ENCODE measurements at places on chromosomes 16 and 17. TPM values are rescaled to one million over a fixed set of nuclear protein-coding genes. Genes with fewer than 3 reads are reported as not detected.

The KRTAP17-1 gene
- not detected for total RNA-seq

GRCh38 chr16:66713076-66713475 lies 16.5 kb upstream of the CMTM4 start:
- H3K27me3 ChIP-seq, result no peaks in the 10 kb centered on the region
- peaks cover 4% of the 10 kb centered on the region for H3K4me1 ChIP-seq
- no peak overlapping the region for H3K27ac ChIP-seq
- H3K36me3 ChIP-seq, result no peaks in the 10 kb centered on the region
- no peak for DNase-seq

GRCh38 chr17:6704470-6705052 lies 8.6 kb downstream of the SLC13A5 start:
- H3K27me3 ChIP-seq, result no peaks in the 10 kb centered on the region
- no peak for DNase-seq
- H3K27ac ChIP-seq, result no peak overlapping the region
- H3K36me3 ChIP-seq, result no peaks in the 10 kb centered on the region

DNA sequence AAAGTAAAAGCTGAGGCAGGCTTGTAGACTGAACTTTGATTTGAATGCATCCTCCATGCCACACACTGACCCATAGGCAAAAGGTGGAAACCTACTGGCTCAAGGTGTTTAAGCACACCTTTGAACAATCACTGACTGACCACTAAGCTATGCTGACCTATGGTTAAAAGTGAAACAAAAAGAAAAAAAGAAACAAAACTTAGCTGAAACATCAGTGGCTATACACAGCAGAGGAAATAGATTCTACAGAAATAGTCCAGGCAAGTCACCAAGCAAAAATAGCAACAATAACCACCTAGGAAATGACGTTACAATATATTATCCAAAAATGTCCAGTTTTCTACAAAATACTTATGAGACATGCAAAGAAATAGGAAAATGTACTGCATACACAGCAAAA lies 60.2 kb downstream of the RPGRIP1L start:
- no peaks in the 10 kb centered on the region for H3K36me3 ChIP-seq
- H3K27ac ChIP-seq, result no peak overlapping the region
- no peaks in the 10 kb centered on the region for H3K4me1 ChIP-seq
- no peak for DNase-seq
- H3K4me3 ChIP-seq, result no peak overlapping the region
- no peaks in the 10 kb centered on the region for H3K27me3 ChIP-seq

- DNase-seq, result no peak
- H3K4me3 ChIP-seq, result no peak overlapping the region
- peaks cover 17% of the 10 kb centered on the region for H3K27me3 ChIP-seq
- H3K27ac ChIP-seq, result no peak overlapping the region
- no peaks in the 10 kb centered on the region for H3K36me3 ChIP-seq
- H3K4me1 ChIP-seq, result peaks cover 3% of the 10 kb centered on the region
These were observed 111.8 kb downstream of the IRX3 start for GRCh38 chr16:54174750-54175149.

The GFAP gene
- 7.3 TPM for total RNA-seq

- H3K4me3 ChIP-seq, result no peak overlapping the region
- H3K27ac ChIP-seq, result peak overlapping the region; percentile 83
- no peaks in the 10 kb centered on the region for H3K27me3 ChIP-seq
These were observed 6.6 kb downstream of the PLEKHH3 start for GRCh38 chr17:42669977-42670788.

DNA sequence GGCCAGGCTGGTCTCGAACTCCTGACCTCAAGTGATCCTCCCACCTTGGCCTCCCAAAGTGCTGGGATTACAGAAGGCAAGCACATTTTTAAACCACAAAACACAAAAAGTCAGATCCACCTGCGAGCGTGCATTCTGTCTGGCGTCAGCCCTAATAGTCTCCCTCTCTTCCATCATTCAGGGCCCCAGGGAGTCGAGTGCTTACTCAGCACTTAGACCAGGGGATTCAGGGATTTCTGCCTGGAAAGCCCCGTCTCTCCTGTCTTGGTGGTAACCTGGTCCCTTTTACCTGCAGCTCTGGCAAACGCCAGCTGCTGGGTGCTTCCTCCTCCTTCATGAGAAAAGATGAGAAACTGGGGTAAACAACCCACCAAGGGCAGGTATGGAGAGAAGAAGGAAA lies 443.1 kb downstream of the SOX9 start:
- no peak overlapping the region for H3K27ac ChIP-seq
- H3K27me3 ChIP-seq, result peaks cover under 1% of the 10 kb centered on the region
- H3K4me1 ChIP-seq, result no peaks in the 10 kb centered on the region

- no peaks in the 10 kb centered on the region for H3K27me3 ChIP-seq
- no peak overlapping the region for H3K27ac ChIP-seq
- H3K4me1 ChIP-seq, result no peaks in the 10 kb centered on the region
These were observed 25.5 kb downstream of the RAB11FIP3 start for GRCh38 chr16:450785-451512.

The CORO1A gene
- total RNA-seq, result 4.5 TPM

The NQO1 gene
- 15.0 TPM for total RNA-seq

GRCh38 chr17:44989552-44990138 lies 21.5 kb upstream of the C1QL1 start:
- peaks cover 17% of the 10 kb centered on the region for H3K27me3 ChIP-seq
- H3K4me1 ChIP-seq, result peaks cover 11% of the 10 kb centered on the region
- H3K36me3 ChIP-seq, result no peaks in the 10 kb centered on the region
- no peak for DNase-seq
- no peak overlapping the region for H3K27ac ChIP-seq
- H3K4me3 ChIP-seq, result no peak overlapping the region

DNA sequence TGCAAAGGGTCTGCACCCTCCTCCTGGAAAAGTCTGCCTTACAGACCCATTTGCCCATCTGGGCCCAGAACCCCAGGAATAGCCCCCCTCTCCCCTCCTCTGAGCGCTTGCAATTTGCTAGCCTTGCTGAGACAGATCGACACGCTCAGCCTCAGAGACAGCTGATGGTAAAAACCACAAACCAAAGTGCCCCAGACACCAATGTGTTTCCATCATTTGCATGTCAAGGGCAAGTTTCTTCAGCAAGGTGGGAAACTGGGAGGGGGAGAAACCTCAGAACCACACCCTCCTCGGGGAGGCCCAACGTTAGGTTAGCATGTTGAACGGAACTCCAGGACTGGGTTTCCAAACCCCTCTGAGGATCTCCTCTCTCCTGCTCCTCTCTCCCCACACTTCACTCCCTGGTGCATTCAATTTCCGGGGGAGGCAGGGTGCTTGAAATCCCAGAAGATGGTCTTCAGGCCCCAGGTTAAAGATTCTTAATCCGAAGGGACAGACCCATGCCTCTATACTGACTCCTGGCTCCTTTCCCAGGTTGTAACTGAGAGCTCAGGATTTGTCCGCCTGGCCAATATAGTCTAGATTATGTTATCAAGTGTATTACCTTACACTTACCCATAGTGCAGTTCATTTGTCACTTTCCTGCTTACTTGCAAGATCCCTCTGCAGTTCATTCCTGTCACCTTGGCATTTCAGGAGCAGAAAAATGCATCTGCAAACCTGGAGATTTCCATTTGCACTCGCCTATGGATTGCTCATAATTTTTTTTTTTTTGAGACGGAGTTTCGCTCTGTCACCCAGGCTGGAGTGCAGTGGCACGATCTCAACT lies 1.3 kb upstream of the CUEDC1 start:
- DNase-seq, result no peak
- H3K4me1 ChIP-seq, result peaks cover 43% of the 10 kb centered on the region
- H3K27ac ChIP-seq, result no peak overlapping the region
- H3K36me3 ChIP-seq, result no peaks in the 10 kb centered on the region
- no peak overlapping the region for H3K4me3 ChIP-seq

DNA sequence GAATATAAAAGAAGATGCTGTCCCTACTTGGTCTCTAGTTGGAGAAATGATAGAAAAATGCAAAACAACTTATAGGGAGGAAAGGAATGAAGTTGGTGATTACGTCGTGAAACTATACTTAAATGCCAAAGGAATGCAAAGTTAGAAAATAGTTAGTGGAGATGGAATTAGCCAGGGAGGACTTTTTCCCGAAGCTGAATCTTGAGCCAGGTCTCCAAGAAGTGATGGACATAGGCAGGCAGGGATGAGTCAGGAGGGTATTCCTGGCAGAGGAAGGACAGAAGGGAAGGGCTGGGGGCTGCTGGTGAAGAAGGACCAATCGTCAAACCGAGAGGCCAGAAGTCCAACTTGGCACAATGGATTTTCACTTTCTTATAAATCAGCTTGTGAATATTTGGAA lies 1.8 kb downstream of the SNTB2 start:
- no peaks in the 10 kb centered on the region for H3K27me3 ChIP-seq
- H3K27ac ChIP-seq, result no peak overlapping the region
- no peaks in the 10 kb centered on the region for H3K36me3 ChIP-seq
- H3K4me3 ChIP-seq, result peak overlapping the region; percentile 75
- DNase-seq, result no peak
- peaks cover 22% of the 10 kb centered on the region for H3K4me1 ChIP-seq

DNA sequence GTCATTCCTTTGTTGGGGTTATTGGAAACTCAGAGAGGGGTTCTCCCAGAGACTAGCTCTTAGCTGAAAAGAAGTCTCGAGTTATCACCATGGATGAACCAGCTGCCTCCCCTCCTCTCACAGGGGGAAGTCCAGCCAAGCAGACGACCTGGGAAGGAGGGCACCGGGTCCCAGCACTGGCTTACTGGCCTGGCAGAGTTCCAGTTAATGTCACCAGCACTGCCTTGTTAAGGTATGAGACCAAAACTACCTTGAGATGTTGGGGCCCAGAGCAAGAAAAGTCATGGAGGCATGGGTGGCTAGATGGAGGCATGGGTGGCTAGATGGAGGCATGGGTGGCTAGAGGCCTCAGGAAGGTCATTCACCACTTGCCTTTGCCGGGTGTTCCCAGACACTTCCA lies 72.4 kb downstream of the WIPI1 start:
- H3K27ac ChIP-seq, result no peak overlapping the region
- no peaks in the 10 kb centered on the region for H3K27me3 ChIP-seq
- DNase-seq, result no peak
- H3K4me3 ChIP-seq, result no peak overlapping the region
- peaks cover 48% of the 10 kb centered on the region for H3K4me1 ChIP-seq

The MFAP4 gene
- 35.6 TPM for total RNA-seq

DNA sequence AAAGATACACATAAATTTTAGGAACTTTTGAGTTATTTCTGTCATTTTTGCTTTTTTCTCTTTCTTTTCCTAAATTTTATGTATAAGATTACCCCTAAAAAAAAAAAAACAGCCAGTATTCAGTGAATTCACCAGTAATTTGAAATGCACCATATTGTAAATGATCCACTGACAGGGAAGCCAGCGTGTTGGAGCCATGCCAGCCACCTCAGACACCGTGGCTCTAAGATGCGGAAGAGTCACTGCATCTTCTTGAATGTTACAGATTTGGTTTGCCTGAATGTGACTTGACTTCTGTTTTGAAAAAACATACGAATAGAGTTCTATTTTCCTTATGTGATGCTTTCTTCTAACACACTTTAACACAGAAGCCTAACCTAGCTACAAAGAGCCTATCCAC lies 37.4 kb downstream of the CLUAP1 start:
- no peak overlapping the region for H3K27ac ChIP-seq
- H3K4me3 ChIP-seq, result no peak overlapping the region
- H3K27me3 ChIP-seq, result no peaks in the 10 kb centered on the region
- no peak for DNase-seq

DNA sequence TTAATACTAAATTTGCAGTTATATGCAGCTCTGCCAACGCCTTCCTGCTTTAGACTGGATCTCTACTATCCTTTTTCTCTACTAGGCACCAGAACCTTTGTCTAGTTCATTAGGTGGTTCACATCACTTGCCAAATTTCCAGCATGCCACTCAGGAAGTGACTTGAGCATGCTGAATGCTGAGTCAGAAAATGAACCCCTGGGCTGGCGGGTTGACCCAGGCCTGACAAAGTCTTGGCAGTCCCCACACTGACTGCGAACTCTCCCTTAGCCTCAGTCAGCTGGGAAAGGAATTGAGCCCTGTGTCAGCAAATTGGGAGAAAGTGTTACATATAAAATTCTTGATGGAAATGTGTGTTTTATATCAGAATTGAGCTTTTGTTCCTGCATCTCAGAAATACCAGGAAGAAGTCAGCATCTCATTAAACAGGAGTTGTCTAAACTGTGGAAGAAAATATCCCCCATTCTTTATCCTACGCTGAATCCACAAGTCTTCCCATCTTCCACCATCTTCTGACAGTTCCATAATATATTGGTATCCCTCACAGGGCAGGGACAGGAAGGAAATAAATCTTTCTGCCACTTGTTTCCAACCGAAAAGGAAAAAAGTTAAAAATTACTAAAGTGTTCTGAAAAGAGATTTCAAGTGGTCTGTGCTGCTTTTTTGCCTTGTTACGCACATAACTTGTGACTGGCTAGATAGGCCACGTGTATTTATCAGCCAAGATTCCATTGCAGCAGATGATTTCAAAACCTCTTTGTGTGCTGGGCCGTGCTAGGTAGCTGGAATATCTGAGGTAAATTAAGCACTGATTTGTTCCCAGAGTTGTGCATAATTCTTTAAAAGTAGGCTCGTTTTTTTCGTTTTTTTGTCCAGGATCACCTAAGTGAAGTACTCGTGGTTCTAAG lies 16.7 kb upstream of the SLC12A3 start:
- no peak overlapping the region for H3K4me3 ChIP-seq
- no peaks in the 10 kb centered on the region for H3K27me3 ChIP-seq
- H3K4me1 ChIP-seq, result peaks cover 10% of the 10 kb centered on the region
- DNase-seq, result peak; percentile 43
- no peak overlapping the region for H3K27ac ChIP-seq

DNA sequence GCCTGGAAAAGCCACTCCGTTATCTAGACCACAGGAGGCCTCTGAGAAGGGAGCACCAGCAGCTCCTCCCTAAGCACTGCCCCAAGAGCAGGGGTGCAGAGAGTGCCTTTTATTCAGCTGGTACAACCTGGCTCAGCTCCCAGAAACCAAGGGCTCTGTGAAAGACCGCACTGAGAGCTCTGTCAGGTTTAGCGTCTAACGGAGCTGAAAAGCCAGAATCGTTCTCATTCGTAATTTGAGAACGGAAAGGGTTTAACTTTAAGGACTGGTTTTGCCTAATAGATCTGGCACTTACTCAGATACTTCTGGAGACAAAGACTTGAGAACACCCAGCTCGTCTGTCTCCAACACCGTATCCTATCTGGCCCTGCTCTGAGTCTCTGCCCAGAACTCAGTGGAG lies 13.5 kb downstream of the MPG start:
- peak overlapping the region; percentile 33 for H3K27ac ChIP-seq
- DNase-seq, result no peak
- H3K36me3 ChIP-seq, result peaks cover 5% of the 10 kb centered on the region
- H3K4me1 ChIP-seq, result peaks cover 17% of the 10 kb centered on the region
- no peak overlapping the region for H3K4me3 ChIP-seq
- no peaks in the 10 kb centered on the region for H3K27me3 ChIP-seq

GRCh38 chr17:59616253-59616920 lies 3.3 kb upstream of the CLTC start:
- H3K4me3 ChIP-seq, result no peak overlapping the region
- DNase-seq, result no peak
- no peaks in the 10 kb centered on the region for H3K36me3 ChIP-seq
- peaks cover 27% of the 10 kb centered on the region for H3K4me1 ChIP-seq

- peaks cover 47% of the 10 kb centered on the region for H3K36me3 ChIP-seq
- no peak overlapping the region for H3K27ac ChIP-seq
- H3K4me1 ChIP-seq, result no peaks in the 10 kb centered on the region
- H3K4me3 ChIP-seq, result no peak overlapping the region
These were observed 12.8 kb upstream of the DUS1L start for GRCh38 chr17:82078433-82078832.

The SRL gene
- total RNA-seq, result 454 TPM
